H9 (cell line): ENCODE measurements at places on chromosomes 16 and 17.

- DNase-seq = peak; percentile 36
Measured at GRCh38 chr16:9415545-9415944, 324.1 kb downstream of the HAPSTR1 start.

GRCh38 chr16:51134269-51134812 is 16.7 kb downstream of the SALL1 start:
- DNase-seq = peak; percentile 62

DNA sequence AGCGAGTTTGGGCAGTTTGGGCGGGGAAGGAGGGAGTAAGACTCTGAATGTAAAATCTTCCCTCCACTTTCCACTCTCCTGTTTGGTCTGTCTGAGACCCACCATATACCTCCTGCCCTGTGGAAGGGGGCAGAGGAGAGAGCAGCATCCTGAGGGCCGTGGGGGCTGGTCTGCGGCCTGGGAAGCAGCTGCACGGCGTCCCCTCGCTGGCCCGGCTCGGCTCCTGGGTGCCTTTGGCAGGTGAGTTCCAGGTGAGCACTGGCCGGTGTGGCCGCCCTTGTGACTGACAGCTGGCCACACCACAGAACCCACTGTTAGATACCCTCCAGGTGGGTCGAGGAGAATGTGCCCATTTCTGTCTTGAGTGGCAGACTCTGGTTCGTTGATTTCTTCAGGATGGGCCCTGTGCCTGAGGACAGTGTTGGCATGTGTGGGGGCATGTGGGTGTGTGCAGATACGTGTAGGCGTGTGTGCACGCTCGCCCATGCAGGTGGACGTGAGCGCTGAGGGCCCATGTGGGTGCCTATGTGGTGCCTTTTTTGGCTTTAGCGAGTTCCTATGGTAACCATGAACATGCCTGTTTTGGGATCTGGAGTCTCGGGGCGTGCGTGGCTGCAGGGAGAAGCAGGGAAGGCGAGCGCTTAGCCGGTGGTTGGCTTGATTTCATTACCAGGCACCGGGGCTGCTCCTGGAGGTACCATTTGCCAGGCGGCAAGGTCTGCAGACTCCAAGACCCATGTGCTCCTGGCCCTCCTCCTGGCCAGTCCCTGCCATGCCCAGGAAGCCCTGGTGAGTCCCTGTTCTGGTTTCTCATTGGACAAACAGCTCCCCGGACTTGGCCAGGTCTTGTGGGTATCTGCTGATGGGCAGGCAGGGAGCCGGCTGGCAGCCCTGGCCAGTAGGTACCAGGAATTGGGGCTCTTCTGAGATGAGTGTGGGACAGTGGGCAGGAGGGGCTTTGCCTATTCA is 12.4 kb downstream of the RAP1GAP2 start:
- no peak for DNase-seq

DNA sequence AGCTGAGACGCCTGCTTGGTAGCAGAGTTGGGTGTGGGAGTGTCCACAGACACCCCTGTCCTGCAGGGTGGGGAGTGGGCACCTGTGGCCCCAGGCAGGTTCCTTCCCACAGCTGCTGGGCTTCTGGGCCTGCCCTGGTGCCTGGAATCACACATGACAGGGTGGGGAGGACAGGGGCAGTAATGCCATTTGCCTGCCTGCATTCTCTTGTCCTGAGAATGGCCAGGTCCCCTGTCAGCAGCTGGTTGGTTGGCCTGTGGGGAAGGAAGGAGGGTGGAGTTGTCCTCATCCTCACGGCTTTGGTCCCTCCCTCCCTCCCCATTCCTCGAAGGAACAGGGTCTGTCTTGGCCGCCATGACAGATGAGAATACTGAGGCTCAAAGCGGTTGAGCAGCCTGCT is 5.2 kb downstream of the PRSS53 start:
- peak; percentile 31 for DNase-seq

DNA sequence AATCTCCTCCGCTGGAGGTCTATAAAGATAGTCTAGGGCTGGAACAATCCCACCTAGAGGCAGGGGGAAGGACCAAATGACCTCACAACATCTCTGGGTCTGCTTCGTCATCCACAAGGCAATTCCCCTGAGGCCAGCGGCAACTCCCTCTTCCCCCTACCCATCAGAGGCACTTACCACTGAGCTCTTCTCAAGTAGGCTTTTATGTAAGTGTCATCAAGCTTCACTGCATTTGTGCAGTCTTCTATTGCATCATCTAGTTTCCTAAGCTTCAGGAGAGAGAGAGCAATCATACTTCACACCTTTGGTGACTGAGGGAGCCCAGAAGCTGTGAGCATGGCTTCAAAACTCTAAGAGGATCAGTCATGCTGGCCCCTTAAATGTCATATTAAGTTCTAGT is 21.0 kb downstream of the CNP start:
- no peak for DNase-seq

GRCh38 chr16:81204798-81205680 is 33.5 kb upstream of the BCO1 start:
- no peak for DNase-seq

- DNase-seq = no peak
Measured at GRCh38 chr17:60107526-60108257, 29.0 kb upstream of the HEATR6 start.

- DNase-seq = no peak
Measured at GRCh38 chr16:21997697-21998480, 3.0 kb downstream of the PDZD9 start.

DNA sequence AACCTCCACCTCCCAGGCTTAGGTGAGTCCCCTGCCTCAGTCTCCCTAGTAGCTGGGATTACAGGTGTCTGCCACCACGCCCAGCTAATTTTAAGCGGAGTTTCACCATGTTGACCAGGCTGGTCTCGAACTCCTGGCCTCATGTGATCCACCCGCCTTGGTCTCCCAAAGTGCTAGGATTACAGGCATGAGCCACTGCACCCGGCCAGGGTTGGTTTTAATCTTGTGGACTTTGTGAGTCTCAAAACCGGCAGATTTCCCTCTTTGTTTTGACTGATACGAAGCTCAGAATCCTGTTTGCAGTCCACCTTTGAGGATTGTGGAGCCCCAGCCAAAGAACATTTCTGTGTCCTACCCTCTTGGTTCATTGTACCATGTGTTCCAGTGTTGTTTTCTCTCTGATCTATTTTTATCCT is 16.4 kb upstream of the CPSF4L start:
- no peak for DNase-seq

DNA sequence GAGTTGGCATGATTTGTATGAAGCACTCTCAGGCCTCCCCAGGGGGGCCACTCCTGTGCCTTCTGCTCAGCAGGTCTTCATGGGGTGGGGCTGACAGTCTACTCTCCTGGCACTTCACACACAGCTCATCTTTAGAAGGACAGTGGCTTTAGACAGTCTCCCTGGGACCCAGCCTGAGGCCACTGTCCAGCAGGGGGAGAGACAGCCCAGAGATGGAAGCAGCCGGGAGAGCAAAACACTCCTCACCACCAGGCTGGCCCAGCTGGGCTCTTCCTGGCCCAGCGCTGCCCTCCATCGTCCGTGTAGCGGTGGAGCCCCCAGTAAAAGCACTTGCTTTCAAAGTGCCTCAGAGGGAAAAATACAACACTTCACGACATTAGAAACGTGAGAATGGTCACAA is 62.0 kb upstream of the CRHR1 start:
- DNase-seq = peak; percentile 89

DNA sequence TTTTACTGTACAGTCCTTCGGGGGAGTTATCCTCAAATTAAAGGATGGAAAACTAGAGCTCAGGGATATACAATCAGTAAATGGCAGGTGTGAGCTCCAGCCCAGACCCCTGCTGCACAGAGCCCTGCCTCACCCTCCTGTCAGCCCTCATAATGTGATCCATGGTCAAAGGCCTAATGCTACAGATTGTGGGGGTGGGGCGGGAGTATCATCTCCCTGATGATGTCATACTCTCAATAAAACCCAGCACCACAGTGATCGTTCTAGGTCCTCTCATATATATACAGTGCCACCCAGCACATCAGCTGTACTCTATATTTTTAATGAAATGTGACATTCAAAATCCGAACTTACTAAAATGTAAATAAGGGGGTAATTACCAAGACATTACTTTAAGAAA is 61.5 kb downstream of the SLC39A11 start:
- no peak for DNase-seq
